H7 (cell line): ENCODE measurements at places on chromosomes 16 and 17.
A peak's percentile ranks its signal among the peaks of the same experiment; 100 is the strongest.

GRCh38 chr17:78951967-78952551 is 26.9 kb upstream of the TIMP2 start:
- DNase-seq, result peak; percentile 57

- DNase-seq, result peak; percentile 67
Measured at GRCh38 chr16:57283214-57283958, 1.1 kb downstream of the PLLP start.

- no peak for DNase-seq
Measured at GRCh38 chr17:31548709-31549108, 157.2 kb downstream of the RAB11FIP4 start.

DNA sequence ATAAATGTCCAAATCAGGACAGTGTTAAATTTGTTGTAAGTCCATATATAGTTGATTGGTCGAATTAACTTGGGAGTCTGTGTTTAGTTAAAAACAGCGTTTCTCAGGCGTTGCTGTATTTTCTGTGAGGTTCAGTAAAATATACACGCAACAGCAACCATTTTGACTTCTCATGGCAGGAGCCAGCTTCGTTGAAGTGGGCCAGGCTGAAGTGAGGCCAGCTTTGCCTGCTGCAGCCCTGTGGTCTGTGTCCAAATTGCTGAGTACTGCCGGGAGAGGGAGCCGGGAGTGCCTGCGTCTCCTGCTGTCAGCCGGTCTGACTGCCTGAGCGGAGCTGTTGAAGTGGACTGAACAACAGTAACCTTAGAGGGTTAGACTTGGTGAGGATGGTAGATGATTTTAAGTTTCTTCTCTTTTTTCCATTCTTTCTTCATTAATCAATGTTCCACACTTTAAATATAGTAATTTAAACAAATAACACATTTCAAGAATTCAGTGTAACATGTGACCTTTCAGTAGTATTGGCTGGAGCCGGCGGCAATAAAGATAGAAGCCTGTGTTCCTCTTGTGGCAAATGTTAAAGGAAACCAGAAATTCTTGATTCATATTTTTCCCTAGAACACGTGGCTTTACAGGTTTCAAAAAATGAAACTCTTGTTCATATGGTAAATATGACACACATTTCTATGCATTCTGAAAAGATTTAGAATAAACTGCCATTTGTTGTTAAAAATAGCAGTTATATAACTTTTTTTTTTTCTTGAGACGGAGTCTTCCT is 37.0 kb upstream of the ZNF750 start:
- peak; percentile 86 for DNase-seq

DNA sequence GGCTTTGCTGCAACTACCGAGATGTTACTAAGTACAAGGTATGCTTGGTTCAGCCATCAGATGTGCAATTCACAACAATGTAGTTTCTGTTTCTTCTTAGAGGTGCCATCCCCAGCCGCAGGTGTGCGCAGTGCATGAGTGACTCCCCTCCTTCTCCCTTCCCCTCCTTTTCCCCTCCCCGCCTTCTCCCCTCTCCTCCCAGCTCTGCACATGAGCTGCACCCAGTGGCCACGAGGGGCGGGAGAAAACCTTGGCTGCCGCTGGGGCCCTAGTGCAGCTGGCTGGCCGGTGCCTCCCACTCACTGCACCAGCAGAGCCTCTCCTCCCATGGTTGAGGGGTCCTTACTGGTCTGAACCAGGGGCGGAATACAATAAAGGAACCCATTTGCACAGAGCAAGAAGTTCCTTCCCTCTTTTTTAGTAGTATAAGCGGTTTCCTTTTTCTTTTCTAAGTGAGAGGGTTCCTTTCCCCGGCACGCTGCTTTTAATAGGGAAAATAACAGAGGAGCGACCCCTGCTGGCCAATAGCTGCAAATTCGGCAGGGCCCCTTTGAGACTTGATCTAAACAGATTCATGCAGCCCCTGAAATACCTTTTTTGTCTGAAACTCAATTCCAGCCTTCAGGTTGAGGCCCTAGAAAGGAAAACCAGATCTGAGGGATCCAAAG is 7.8 kb upstream of the CCL15 start:
- DNase-seq, result peak; percentile 41

DNA sequence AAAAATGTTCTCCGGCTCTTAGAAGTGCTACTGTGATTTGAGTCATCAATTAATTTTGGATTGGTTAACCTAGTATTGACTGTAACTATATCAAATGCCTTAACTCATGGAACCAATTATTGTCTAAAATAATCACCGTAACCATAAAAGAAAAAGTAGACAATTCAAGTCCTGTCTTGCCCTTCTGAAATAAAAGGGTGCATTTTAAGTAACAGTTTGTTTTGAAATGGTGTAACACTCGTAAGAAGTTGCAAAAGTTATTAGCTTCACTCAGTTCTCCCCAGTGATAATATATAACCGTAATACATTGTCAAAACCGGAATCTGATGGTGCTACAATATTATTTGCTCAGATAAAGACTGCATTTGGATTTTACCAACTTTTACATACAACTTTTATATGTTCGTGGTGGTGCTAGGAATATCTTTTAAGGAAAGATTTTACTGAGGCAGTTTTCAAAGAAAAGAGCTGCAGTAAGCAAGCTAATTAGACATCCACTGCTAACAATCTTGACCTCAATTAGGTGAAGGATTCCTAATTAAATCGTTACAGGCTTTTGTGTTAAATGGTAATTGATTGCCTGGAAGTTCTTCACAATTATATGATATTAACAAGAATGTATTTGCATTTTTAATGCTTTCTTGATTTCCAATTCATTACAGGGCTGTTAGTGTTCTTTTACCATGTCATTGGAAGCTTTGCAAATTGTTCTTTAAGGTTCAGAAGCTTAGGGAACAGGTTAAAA is 413.1 kb upstream of the MON1B start:
- no peak for DNase-seq
